Breast epithelium (tissue), 4 donors: ENCODE measurements at places on chromosomes 1 and 21.

- no peaks in the 10 kb centered on the region for H3K27me3 ChIP-seq
- DNase-seq, result no peak
- H3K4me1 ChIP-seq, result peaks cover 5% of the 10 kb centered on the region
- no peak overlapping the region for H3K4me3 ChIP-seq
- peak overlapping the region; percentile 51 for H3K27ac ChIP-seq
- no peaks in the 10 kb centered on the region for H3K36me3 ChIP-seq
These were observed 94.6 kb downstream of the STUM start for GRCh38 chr1:226643177-226643576.

DNA sequence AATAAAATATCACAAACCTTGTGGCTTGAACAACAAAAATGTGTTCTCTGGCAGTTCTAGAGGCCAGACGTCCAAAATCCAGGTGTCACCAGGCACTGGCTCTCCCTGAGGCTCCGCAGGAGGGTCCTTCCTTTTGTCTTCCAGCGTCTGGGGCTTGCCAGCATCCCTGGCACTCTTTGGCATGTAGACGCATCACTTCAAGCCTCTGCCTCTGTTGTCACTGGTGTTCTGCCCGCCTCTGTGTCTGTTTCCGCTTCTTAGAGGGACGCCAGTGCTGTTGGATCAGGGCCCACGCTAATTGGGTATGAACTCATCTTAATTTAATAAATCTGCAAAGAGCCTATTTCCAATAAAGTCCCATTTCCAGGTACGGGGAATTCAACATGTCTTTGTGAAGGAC is 273.7 kb upstream of the C1orf174 start:
- no peak overlapping the region for H3K27ac ChIP-seq
- H3K4me1 ChIP-seq, result no peaks in the 10 kb centered on the region
- H3K27me3 ChIP-seq, result no peaks in the 10 kb centered on the region
- no peaks in the 10 kb centered on the region for H3K36me3 ChIP-seq

DNA sequence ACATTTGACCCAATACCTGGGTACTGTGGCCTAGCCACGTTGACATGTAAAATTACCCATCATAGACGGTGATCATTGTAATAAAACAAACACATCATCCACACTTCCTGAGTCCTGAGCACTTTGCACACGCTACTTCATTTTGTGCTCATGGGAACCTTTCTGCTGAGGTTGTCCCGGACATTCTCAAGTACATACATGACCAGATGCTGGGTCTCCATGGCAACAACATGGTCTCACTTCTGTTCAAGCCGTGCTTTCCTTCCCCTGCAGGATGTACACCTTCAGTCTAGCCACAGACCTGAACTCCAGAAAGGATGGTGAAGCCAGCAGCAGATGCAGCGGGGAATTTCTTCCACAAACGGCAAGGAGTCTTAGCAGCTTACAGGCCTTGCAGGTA is 22.7 kb downstream of the UBASH3A start:
- H3K36me3 ChIP-seq, result no peaks in the 10 kb centered on the region
- no peaks in the 10 kb centered on the region for H3K4me1 ChIP-seq
- H3K27ac ChIP-seq, result no peak overlapping the region
- DNase-seq, result no peak
- H3K4me3 ChIP-seq, result no peak overlapping the region

DNA sequence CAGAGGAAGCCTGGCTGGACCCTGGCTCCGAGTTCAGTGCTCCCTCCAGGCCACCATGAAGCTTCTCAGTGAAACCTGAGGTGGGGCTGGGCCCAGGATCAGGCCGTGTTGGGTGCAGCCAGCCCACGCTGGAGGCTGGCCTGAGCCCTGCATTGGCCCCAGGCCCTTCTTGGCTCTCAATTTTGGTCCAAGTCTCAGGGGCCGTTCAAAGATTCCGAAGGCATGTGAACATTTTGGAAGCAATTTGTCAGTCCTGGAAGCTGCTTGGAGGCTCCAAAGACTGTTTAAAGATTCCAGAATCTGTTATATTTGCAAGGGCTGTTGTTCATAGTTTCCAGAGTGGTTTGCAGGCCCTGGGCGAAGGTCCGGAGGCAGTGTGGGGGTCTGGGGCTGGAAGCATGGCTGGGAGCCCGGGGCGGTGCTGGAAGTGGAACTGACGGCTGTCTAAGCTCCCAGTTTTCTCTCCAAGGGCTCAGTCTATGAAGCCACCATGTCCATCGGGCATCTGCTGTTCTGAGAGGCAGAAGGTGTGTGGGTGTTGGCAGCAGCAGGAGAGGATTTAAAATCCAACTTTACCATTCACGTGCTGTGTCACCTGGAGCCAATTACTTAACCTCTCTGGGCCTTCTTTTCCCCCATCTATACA is 104.9 kb downstream of the EPHB2 start:
- H3K4me1 ChIP-seq, result no peaks in the 10 kb centered on the region
- H3K27ac ChIP-seq, result peak overlapping the region; percentile 12
- H3K4me3 ChIP-seq, result no peak overlapping the region
- DNase-seq, result no peak
- no peaks in the 10 kb centered on the region for H3K27me3 ChIP-seq

DNA sequence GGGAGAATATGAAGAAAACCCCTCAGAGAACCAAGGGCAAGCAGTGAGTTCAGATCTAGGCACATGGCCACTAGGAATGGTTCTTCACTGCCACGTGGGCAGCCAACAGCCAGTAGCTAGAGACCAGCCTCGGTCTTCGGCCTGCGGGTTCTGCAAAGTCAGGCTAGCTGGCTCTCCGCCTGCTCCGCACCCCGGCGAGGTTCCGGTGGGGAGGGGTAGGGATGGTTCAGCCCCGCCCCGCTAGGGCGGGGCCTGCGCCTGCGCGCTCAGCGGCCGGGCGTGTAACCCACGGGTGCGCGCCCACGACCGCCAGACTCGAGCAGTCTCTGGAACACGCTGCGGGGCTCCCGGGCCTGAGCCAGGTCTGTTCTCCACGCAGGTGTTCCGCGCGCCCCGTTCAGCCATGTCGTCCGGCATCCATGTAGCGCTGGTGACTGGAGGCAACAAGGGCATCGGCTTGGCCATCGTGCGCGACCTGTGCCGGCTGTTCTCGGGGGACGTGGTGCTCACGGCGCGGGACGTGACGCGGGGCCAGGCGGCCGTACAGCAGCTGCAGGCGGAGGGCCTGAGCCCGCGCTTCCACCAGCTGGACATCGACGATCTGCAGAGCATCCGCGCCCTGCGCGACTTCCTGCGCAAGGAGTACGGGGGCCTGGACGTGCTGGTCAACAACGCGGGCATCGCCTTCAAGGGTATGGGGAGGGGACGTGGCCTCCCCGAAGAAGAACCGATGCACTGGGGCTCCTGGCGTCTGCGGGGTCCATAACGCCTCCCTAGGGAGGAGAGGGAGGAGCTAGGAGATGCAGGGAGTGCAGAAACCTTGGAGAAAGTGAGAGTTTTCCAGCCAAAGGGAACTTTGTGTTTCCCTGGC is at the start of gene CBR1:
TSS of gene CBR1 (plus strand) at position 312 of the 871 bp plus-strand sequence. CDS start at position 404, 92 bp downstream.
- peak within 1 kb of the TSS; percentile 63 for H3K27ac ChIP-seq
- H3K27me3 ChIP-seq, result no peaks in the 10 kb centered on the region
- no peaks in the 10 kb centered on the region for H3K36me3 ChIP-seq
- H3K4me3 ChIP-seq, result peak within 1 kb of the TSS; percentile 67
- DNase-seq, result peak; percentile 83

DNA sequence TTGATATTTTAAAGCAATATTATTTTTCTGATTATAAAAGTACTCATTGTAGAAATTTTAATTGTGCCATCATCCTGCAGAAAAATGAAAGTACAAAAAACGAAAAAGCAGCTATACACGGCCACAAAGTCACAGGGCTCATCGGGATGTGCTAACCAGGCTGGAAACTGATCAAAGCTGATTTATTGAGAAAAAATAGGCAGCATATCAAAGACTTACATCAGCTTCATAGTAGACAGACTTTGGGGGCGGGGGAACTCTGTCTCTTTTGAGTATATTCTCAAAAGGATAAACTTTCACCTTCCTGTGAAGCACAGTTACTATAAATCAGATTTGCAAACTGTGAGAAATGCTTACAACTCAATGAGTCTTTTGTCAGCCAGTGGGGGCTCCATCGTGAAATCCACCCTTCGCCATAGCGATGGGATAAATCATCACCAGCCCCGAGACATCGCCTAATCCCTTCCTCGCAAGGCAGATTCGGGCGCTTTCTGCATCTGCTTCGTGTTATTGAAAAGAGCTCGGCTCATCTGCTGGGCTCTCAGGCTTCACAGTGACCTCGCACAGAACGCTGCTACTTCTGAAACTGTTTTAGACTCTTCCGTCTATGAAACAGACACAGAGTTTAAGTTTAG is 69.2 kb upstream of the ERG start:
- H3K36me3 ChIP-seq, result no peaks in the 10 kb centered on the region
- H3K27ac ChIP-seq, result no peak overlapping the region
- peaks cover 23% of the 10 kb centered on the region for H3K27me3 ChIP-seq
- H3K4me3 ChIP-seq, result peak overlapping the region; percentile 20
- no peak for DNase-seq
- no peaks in the 10 kb centered on the region for H3K4me1 ChIP-seq

GRCh38 chr1:53307037-53307436 is 20.8 kb downstream of the LRP8 start:
- no peaks in the 10 kb centered on the region for H3K27me3 ChIP-seq
- H3K27ac ChIP-seq, result no peak overlapping the region
- H3K4me3 ChIP-seq, result no peak overlapping the region
- no peaks in the 10 kb centered on the region for H3K36me3 ChIP-seq

DNA sequence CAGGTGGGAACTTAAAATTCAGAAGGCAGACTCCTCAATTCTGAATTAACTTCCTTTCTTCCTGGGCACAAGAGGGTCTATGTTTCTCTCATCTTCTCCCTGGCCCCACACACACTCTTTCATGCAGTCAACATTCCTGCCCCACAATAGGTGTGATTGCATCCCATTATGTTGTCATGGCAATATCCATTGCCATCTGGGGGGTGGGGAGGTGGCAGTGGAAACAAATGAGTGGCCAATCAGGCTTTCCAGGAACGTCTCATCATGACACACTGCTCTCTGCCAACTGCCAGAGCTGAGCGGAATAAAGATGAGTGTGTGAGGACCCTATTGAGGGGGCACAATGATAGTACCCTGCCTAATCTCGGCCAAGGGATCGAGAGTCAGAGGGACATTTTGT is 80.4 kb downstream of the KCND3 start:
- no peak overlapping the region for H3K27ac ChIP-seq
- no peaks in the 10 kb centered on the region for H3K36me3 ChIP-seq
- no peaks in the 10 kb centered on the region for H3K27me3 ChIP-seq
- H3K4me1 ChIP-seq, result no peaks in the 10 kb centered on the region
- DNase-seq, result no peak
- no peak overlapping the region for H3K4me3 ChIP-seq

DNA sequence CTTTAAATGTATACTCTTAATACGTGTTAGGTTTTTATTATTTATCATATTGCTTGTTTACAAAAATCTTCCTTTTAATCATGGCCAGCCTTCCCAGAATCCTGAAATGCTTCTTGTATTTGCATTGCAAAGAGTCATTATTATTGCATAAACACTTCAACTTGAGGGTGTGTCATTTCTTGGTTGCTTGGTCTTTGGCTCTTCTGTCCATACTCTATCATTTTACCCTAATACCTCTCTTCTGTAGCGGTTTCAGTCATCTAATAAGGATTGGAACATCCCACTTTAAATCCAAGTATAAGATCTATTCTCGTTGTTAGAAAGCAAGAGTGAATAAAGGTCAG is 200.6 kb upstream of the CACYBP start:
- H3K27me3 ChIP-seq, result no peaks in the 10 kb centered on the region
- H3K27ac ChIP-seq, result peak overlapping the region; percentile 62
- no peaks in the 10 kb centered on the region for H3K4me1 ChIP-seq
- no peak for DNase-seq

GRCh38 chr1:166029196-166029945 is 137.4 kb downstream of the FAM78B start:
- H3K4me3 ChIP-seq, result no peak overlapping the region
- H3K27me3 ChIP-seq, result no peaks in the 10 kb centered on the region
- no peak for DNase-seq
- no peak overlapping the region for H3K27ac ChIP-seq
- no peaks in the 10 kb centered on the region for H3K4me1 ChIP-seq

DNA sequence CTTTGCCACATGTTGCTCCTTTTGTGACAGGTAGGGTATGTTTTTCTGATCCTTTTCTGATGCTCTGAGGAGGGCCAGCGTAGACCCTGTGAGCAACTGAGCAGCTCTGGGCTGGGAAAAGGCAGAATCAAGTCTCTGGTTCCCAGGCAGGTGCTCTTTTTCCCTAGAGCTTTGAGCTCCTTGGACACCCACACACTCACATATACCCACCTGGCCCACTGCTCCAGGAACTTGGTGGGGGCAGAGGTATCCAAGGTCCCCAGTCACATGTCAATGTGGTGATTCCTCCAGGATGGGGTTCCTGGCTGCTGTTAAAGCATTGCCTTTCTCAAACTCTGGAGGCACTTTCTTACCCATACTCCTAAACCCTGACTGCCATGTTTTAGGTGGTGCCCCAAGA is 5.4 kb downstream of the CD2 start:
- DNase-seq, result no peak
- no peak overlapping the region for H3K27ac ChIP-seq
- no peaks in the 10 kb centered on the region for H3K27me3 ChIP-seq
- no peaks in the 10 kb centered on the region for H3K36me3 ChIP-seq
- no peak overlapping the region for H3K4me3 ChIP-seq

DNA sequence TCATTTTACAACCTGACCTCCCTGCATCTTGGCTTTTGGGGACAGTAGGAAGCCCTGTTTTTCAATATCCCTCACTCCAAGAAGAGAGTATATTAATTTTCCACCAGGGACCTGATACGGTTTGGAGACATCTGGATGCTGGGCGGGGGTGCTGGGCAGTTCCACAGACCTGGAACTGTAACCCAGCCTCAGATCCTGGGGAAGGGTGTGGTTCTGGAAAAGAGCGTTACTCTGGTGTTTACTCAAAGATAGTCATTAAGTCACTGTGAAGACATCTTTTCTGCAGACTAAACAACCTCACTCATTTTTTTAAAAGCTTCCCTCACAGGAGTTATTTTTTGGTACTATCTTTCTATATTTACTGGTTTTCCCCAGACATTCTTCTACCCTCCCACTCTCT is 189.8 kb downstream of the CLIC6 start:
- no peaks in the 10 kb centered on the region for H3K36me3 ChIP-seq
- no peaks in the 10 kb centered on the region for H3K27me3 ChIP-seq
- no peak for DNase-seq
- H3K27ac ChIP-seq, result peak overlapping the region; percentile 60
- no peak overlapping the region for H3K4me3 ChIP-seq

DNA sequence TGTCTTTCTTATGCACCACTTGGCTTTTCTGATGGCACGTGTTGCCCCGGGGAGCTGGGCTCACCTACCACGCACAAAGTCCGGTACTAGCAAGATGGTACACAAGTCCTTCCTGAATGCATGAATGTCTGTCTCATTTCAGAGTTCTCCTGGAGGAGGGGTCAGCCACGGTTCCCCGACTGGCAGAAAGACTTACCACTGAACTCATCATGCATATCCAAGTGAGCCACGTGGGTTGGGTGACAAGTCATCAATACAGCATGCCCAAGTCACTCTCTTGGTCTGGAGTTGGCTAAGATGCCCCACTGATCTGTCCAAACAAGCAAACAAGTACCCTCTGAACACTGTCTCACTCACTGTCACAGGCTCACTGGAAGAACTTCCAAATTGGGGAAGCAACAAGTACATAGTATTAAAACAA is 28.6 kb upstream of the MX1 start:
- H3K27ac ChIP-seq, result peak overlapping the region; percentile 53
- no peak overlapping the region for H3K4me3 ChIP-seq
